ENCODE measurements at places on chromosomes 6 and 20. TPM values are rescaled to one million over a fixed set of nuclear protein-coding genes. Genes with fewer than 3 reads are reported as not detected.

- H3K4me1 ChIP-seq: no peaks in the 10 kb centered on the region
- no peak overlapping the region for H3K4me3 ChIP-seq
- H3K36me3 ChIP-seq: peaks cover 40% of the 10 kb centered on the region
- H3K27me3 ChIP-seq: no peaks in the 10 kb centered on the region
- DNase-seq: no peak
Observed at GRCh38 chr6:57162028-57162427, 10.1 kb upstream of the BAG2 start.

GRCh38 chr6:89281779-89282246, 33.3 kb downstream of the GABRR2 start:
- DNase-seq: no peak
- H3K4me3 ChIP-seq: no peak overlapping the region
- H3K36me3 ChIP-seq: no peaks in the 10 kb centered on the region
- no peaks in the 10 kb centered on the region for H3K27me3 ChIP-seq
- H3K27ac ChIP-seq: no peak overlapping the region
- H3K4me1 ChIP-seq: no peaks in the 10 kb centered on the region

DNA sequence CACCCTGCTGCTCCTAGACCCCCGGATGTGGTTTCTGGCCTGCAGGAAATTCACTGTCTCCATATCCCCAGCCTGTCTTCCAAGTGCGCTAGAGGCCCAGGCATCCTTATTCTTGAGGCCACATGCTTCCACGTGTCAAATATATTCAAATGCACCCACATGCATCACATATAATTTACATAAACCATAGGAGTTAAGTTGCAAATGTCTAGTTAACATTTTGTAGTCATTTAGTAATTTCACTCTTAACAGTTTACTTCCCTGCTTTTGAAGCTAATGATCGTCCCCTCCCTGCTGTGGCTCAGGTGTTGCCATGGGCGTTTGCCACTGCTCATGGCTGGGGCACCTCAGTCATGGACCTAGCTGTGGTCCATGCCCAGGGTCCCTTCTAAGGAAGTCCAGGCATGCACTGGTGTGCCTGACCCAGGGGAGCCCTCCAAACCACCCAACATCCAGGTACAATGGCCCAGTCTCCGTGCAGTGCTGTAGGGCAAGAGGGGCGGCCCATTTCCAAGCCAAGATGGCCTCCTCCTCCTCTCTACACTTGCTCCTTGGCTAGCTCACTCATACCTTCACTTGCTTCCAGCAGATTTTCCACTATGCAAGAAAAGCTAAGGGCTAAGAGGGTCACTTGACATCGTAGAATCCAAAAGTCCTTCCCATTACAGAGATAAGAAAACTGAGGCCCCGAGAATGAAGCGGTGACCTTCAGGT, 42.4 kb downstream of the FGD2 start:
- no peak overlapping the region for H3K4me3 ChIP-seq
- no peak for DNase-seq
- peaks cover 7% of the 10 kb centered on the region for H3K4me1 ChIP-seq
- no peaks in the 10 kb centered on the region for H3K36me3 ChIP-seq

GRCh38 chr6:157688275-157688959, 134.6 kb upstream of the SNX9 start:
- H3K36me3 ChIP-seq: no peaks in the 10 kb centered on the region
- peaks cover 27% of the 10 kb centered on the region for H3K27me3 ChIP-seq
- H3K27ac ChIP-seq: no peak overlapping the region
- no peak overlapping the region for H3K4me3 ChIP-seq

GRCh38 chr6:39061182-39061581, 12.6 kb downstream of the GLP1R start:
- no peak overlapping the region for H3K27ac ChIP-seq
- no peak for DNase-seq
- H3K4me3 ChIP-seq: no peak overlapping the region
- peaks cover 67% of the 10 kb centered on the region for H3K27me3 ChIP-seq
- no peaks in the 10 kb centered on the region for H3K36me3 ChIP-seq
- H3K4me1 ChIP-seq: peaks cover 6% of the 10 kb centered on the region

DNA sequence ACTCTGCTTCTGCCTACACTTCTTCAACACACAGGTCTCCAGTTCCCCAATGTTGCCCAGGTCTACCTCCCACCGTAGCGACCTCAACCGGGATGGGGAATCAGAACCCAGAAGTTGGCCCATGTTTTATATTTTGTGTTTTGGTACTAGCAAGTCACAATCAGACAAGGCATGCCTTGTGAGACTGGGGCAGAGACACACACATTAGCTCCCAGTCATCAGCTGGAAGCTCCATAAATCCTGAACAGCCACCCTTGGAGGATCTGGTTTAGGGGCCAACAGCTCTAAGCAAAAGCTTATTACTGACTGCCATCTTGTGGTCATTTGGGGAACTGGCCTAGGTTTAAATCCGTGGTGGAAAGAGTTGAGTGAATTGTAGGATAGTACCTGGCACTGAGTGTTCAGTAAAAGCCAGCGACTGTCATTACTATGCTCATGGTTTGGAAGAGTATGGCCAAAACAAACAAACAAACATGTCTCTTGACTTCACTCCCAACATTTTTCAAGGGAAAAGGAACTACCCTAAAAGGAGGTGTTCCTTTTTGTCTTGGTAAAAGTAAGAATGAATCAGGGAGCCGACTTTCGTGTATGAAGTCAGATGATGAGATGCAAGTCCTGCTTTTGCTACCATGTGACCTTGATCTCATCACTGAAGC, 40.5 kb downstream of the PIM1 start:
- peak; percentile 40 for DNase-seq
- H3K4me3 ChIP-seq: no peak overlapping the region
- H3K36me3 ChIP-seq: no peaks in the 10 kb centered on the region

DNA sequence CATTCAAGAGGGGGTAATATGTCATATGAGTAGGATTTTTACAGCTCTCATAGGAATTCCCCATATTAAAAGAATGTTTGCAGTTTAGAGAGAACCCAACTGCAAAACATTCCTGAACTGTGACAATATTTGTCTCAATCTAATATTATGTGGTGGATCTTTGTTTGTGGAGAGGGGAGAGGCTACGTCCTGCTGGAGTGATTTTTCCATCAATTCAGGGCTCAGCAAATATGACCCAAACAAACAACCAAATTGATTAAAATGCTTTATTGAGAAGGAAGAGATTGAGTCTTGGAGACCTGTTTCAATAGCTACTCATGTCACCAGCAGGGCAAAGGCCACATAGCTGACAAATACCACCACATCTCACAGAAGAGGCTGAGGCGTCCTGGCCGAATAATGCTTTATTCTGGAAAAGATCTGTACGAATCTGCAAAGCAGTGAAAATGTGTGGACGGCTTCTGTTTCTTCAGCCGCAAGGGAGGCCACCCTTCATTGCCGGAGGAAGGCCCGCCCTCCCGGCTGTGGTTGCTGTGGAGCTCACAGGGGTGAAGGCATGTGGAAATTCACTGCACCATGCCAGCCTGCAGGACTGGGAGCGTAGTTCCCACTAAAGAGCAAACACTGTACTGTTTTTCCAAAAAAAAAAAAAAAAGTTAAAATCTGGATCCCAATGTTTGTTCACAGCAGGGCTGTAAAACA, 89.7 kb upstream of the QKI start:
- no peak overlapping the region for H3K27ac ChIP-seq
- no peak overlapping the region for H3K4me3 ChIP-seq
- no peak for DNase-seq
- peaks cover 32% of the 10 kb centered on the region for H3K4me1 ChIP-seq

- H3K4me3 ChIP-seq: no peak overlapping the region
- no peaks in the 10 kb centered on the region for H3K27me3 ChIP-seq
- no peak overlapping the region for H3K27ac ChIP-seq
- H3K36me3 ChIP-seq: peaks cover 10% of the 10 kb centered on the region
Observed at GRCh38 chr6:51094271-51094670, 275.6 kb downstream of the TFAP2B start.

GRCh38 chr6:34891296-34891695, 2.2 kb downstream of the ANKS1A start:
- H3K4me3 ChIP-seq: peak overlapping the region; percentile 33
- no peaks in the 10 kb centered on the region for H3K27me3 ChIP-seq

DNA sequence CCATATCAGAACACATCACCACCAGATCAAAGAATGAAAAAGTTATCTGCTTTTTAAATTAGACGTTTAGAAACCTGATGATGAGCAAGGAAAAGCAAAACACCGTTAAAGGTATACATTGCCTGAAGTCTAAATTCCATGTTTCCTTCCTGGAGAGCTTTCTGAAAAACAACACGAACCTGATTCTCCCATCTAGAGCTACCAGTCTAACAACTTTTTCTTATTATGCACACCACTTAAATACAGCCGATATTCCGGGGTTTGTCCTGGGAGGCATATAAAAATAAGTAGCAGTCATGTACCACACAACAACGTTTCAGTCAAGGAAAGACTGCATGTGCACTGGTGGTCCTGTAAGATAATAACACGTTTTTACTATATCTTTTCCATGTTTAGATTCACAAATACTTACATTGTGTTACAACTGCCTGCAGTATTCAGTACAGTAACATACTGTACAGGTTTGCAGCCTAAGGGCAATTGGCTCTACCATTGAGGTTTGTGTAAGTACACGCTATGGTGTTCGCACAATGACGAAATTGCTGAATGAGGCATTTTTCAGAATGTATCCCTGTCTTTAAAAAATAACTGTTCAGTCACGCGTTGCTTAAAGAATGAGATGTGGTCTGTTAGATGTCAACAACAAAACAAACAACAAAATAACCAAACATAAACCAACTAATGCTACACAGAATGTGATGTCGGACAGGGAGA, 19.1 kb upstream of the LYRM2 start:
- no peaks in the 10 kb centered on the region for H3K4me1 ChIP-seq
- no peak overlapping the region for H3K4me3 ChIP-seq
- H3K36me3 ChIP-seq: peaks cover 49% of the 10 kb centered on the region
- H3K27me3 ChIP-seq: no peaks in the 10 kb centered on the region
- no peak for DNase-seq

GRCh38 chr6:51468704-51469103, 618.7 kb downstream of the PKHD1 start:
- H3K4me3 ChIP-seq: no peak overlapping the region
- peaks cover 38% of the 10 kb centered on the region for H3K4me1 ChIP-seq
- H3K27me3 ChIP-seq: no peaks in the 10 kb centered on the region
- H3K27ac ChIP-seq: no peak overlapping the region
- DNase-seq: no peak
- peaks cover 1% of the 10 kb centered on the region for H3K36me3 ChIP-seq

DNA sequence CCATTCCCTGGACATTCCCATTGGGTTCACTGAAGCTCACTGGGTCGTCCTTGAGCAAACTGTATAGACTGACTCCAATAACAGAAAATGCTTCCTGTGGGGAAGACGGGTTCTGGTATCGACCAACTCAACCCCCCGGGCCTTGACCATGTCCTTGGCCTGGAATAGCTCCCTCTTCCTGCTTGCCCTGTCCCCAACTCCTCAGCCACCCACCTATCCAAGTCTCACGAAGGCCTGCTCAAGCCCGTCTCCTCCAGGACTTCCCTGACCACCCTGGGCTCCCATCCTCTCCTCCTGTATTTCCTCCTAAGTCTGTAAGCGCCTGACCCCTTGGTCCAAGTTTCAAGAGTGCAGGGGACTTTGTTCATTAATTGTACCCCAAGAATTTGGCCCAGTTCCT, 2.8 kb upstream of the HMGA1 start:
- peaks cover 19% of the 10 kb centered on the region for H3K4me1 ChIP-seq
- no peak for DNase-seq
- no peaks in the 10 kb centered on the region for H3K27me3 ChIP-seq
- peak overlapping the region; percentile 86 for H3K27ac ChIP-seq

GRCh38 chr6:135159531-135159930, 21.6 kb upstream of the MYB start:
- no peak overlapping the region for H3K4me3 ChIP-seq
- no peak for DNase-seq
- no peaks in the 10 kb centered on the region for H3K36me3 ChIP-seq
- H3K27ac ChIP-seq: no peak overlapping the region
- peaks cover 42% of the 10 kb centered on the region for H3K27me3 ChIP-seq
- no peaks in the 10 kb centered on the region for H3K4me1 ChIP-seq

The HLA-DRB1 gene
- 5.3 TPM for total RNA-seq

The EPHA7 gene
- 12.4 TPM for total RNA-seq

The SLC17A9 gene
- 5.3 TPM for total RNA-seq

The EDN1 gene
- total RNA-seq: 8.5 TPM

The GPR6 gene
- not detected for total RNA-seq

The LBP gene
- total RNA-seq: not detected

The PSMA7 gene
- total RNA-seq: 210 TPM

All from mesothelial cell of epicardium (in vitro differentiated cells).